ENCODE measurements at places on chromosomes 12 and 14.
A peak's percentile ranks its signal among the peaks of the same experiment; 100 is the strongest.

- no peak for DNase-seq
Observed at GRCh38 chr12:43973993-43974392, 138.1 kb downstream of the TMEM117 start.

GRCh38 chr12:89346741-89347324, 5.5 kb downstream of the DUSP6 start:
- peak; percentile 68 for DNase-seq

- peak; percentile 37 for DNase-seq
Observed at GRCh38 chr12:18811273-18811672, 73.4 kb downstream of the CAPZA3 start.

DNA sequence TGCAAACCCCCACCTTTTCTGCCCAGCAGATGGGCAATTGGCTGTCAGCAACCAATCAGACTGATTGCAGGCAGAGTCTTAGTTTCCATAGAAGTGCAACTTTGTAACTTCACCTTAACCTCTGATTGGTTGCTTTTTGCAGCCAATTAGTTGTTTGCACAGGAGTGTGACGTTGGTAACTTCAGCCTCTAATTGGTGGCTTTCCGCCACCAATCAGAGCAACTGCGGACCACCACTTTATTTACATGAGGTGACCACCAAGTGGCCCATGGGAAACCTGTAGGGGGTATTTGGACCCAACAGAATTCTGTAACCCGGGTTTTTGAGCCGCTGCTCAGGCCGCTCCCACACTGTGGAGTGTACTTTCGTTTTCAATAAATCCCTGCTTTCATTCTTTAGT, 32.3 kb downstream of the CDKN1B start:
- DNase-seq = peak; percentile 69
